ENCODE measurements at places on chromosomes 7 and 10. TPM values are rescaled to one million over a fixed set of nuclear protein-coding genes. Genes with fewer than 3 reads are reported as not detected.

- H3K4me1 ChIP-seq: peaks cover 31% of the 10 kb centered on the region
- DNase-seq: peak; percentile 76
- no peaks in the 10 kb centered on the region for H3K27me3 ChIP-seq
- H3K4me3 ChIP-seq: no peak overlapping the region
- peak overlapping the region; percentile 55 for H3K27ac ChIP-seq
These were observed 121.2 kb downstream of the UBE2H start for GRCh38 chr7:129831424-129832058.

DNA sequence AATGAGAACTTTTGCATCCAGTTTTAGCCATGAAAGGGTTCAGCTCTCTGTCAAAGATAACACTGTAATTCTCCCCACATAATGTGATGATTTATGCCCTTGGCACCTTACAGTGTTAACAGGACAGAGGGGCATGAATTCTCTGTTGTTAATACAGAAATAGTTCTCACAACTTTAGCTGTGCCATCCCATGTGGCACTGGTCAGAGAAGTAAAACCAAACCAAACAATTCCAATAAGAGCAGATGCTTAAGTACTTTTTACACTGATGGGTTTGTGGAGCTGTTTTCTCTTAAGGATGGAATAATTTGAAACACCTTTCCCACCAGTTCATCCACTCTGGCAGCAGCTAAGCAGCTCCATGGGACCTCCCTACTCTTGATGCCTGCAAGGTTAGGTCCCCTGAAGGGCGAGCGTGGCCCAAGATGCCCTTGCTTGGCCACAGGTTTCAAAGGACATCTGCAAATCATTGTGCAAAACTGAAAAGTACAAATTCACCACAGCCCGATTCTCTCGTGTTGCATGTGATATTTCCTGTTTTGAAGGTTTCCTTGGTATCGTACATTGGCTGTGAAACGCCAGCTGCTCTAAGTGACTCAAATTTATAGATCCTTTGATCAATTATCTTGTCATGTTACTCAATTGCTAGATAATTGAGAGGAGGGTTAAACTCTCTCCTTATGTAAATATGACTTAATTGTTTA, 82.5 kb upstream of the CREB5 start:
- H3K27ac ChIP-seq: no peak overlapping the region
- H3K4me1 ChIP-seq: no peaks in the 10 kb centered on the region
- H3K27me3 ChIP-seq: no peaks in the 10 kb centered on the region
- H3K4me3 ChIP-seq: no peak overlapping the region

DNA sequence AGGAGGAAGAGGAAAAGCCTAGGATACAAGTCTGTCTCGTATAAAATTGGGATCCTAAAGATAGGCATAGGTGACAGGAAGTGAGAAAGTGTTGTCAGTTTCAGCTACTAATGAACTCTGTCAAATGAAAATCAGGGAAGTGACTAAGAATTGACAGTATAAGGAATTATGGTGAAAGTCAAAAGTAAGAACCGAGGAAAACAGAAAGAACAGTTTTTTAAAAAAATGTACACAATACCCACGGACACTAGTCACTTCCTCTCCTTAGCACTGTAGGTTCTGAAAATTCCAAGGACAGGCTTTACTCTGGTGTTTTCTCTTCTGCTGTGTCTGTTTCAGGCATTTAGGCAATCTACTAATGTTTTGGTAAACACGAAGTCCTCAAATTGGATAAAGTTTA, 42.3 kb downstream of the ATAD1 start:
- no peak overlapping the region for H3K4me3 ChIP-seq
- H3K4me1 ChIP-seq: peaks cover 5% of the 10 kb centered on the region
- no peaks in the 10 kb centered on the region for H3K27me3 ChIP-seq
- peaks cover 2% of the 10 kb centered on the region for H3K36me3 ChIP-seq
- H3K27ac ChIP-seq: peak overlapping the region; percentile 29
- no peak for DNase-seq

- no peaks in the 10 kb centered on the region for H3K36me3 ChIP-seq
- no peak overlapping the region for H3K4me3 ChIP-seq
- DNase-seq: no peak
- H3K27me3 ChIP-seq: no peaks in the 10 kb centered on the region
These were observed 139.4 kb upstream of the AGR3 start for GRCh38 chr7:17021205-17021604.

GRCh38 chr10:58094985-58095718, 172.5 kb downstream of the IPMK start:
- no peak overlapping the region for H3K27ac ChIP-seq
- no peaks in the 10 kb centered on the region for H3K27me3 ChIP-seq
- no peak overlapping the region for H3K4me3 ChIP-seq
- no peaks in the 10 kb centered on the region for H3K4me1 ChIP-seq
- no peaks in the 10 kb centered on the region for H3K36me3 ChIP-seq

GRCh38 chr10:108544500-108545120, 1378.7 kb downstream of the XPNPEP1 start:
- H3K36me3 ChIP-seq: no peaks in the 10 kb centered on the region
- no peak overlapping the region for H3K4me3 ChIP-seq
- no peak for DNase-seq

DNA sequence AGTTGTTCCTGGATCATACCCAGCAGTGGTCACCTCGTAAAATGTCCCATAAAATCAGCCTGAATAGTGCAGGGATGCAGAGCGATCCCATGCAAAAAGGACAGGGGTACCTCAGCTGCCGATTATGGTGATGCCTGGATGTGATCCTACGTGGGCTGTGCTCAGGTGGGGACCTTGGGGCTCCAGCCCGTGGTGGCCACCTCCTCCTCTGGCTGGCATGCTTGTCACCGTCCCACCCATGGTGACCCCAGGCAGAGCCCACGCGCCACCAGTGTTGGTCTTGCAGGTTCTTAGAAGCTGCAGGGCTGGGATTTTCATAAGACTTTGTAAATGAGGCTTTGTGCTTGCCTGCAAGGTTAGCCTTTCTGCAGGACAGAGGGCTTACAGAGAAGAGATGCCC, 97.2 kb downstream of the GLRX3 start:
- no peaks in the 10 kb centered on the region for H3K27me3 ChIP-seq
- no peak for DNase-seq
- no peak overlapping the region for H3K27ac ChIP-seq
- no peaks in the 10 kb centered on the region for H3K36me3 ChIP-seq
- no peak overlapping the region for H3K4me3 ChIP-seq

Gene LRRN3
- not detected for polyA plus RNA-seq

Gene CXCL12
- not detected for polyA plus RNA-seq

Gene UNCX
- polyA plus RNA-seq: not detected

Gene PRSS37
- not detected for polyA plus RNA-seq

All from keratinocyte (primary cell).